Activated T-cell treated with anti-CD3 and anti-CD28 coated beads, Interleukin-2, amount 50 U/mL, for 24 hours (primary cell): ENCODE measurements at places on chromosomes 5 and 9.

GRCh38 chr9:85443190-85443598 lies 298.6 kb downstream of the AGTPBP1 start:
- H3K36me3 ChIP-seq = no peaks in the 10 kb centered on the region
- no peak overlapping the region for H3K27ac ChIP-seq

DNA sequence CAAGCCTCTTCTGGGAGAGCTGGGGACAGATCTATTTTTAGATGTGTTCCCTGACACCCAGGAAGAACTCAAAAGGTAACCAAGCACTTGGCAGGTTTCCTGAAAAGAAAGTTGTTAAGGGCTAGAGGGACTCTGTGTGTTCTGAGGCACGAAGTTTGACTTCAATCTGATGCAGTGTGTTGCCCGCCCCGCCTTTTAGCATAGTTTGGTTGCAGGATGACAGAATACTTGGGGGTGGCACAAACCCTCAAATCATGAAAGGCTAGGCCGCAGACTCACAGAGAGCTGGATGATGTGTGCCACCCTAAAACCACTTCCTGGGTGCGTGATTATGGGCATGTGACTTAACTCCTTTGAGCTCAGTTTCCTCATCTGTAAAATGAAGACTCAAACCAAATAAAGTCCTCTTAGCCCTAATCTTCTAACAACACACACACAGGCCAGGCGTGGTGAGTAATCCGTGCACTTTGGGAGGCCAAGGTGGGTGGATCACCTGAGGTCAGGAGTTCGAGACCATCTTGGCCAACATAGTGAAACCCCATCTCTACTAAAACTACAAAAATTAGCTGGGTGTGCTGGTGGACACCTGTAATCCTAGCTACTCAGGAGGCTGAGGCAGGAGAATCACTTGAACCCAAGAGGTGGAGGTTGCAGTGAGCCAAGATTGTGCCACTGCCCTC lies 12.8 kb upstream of the NDFIP1 start:
- peaks cover 81% of the 10 kb centered on the region for H3K4me1 ChIP-seq
- H3K27ac ChIP-seq = peak overlapping the region; percentile 98
- no peaks in the 10 kb centered on the region for H3K36me3 ChIP-seq
- peak; percentile 77 for DNase-seq
- no peaks in the 10 kb centered on the region for H3K27me3 ChIP-seq
- peak overlapping the region; percentile 57 for H3K4me3 ChIP-seq

DNA sequence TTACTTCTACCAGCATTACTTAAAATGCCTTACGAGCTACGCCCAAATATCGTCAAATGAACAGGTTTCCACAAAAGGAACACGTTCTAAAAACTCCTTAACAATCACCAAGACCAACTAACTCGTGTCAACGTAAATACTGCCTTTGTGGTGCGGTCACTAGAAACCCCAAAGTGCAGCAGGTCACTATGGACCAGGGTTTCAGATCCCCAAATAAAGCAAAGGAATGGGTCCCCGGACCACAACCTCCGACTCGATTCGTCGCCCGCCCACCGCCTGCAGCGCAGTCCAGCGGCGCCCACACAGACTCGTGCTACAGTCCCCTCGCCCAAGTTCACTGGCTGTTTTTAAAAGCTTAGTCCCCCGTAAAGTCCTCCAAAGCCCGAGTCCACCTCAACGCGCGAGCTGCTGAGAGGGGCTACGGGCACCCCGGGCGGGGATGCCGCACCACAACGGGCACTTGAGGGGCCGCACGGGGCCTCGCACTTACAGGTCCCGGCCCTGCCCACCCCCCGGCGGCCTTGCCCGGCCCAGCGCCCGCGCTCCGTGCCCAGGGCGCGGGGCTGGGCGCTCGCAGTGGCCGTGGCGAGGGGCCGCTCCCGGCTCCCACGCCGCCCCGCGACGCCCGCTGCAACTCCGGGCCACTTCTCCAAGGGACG lies 1.1 kb downstream of the NFIB start:
- peaks cover 74% of the 10 kb centered on the region for H3K27me3 ChIP-seq
- no peaks in the 10 kb centered on the region for H3K36me3 ChIP-seq
- peak; percentile 31 for DNase-seq
- H3K4me1 ChIP-seq = peaks cover 23% of the 10 kb centered on the region
- peak overlapping the region; percentile 70 for H3K4me3 ChIP-seq
- H3K27ac ChIP-seq = no peak overlapping the region

DNA sequence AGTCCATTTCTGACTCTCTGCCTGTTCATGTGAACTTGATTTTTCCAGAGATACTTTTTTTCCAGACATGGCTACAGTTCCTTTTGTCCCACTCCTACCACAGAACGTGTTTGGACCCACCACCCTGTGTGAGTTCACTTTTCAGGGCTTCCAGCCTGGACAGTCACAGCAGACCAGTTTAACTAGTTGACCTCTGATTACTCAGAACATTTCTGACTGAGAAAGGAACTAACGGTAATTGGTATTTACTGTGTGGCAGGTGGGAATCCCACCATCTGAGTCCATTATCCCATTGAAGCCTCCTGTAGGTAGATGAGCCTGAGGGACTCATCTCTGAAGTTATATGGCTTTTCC lies 210.1 kb downstream of the GOLPH3 start:
- H3K27ac ChIP-seq = no peak overlapping the region
- DNase-seq = no peak
- peaks cover 1% of the 10 kb centered on the region for H3K4me1 ChIP-seq
- no peak overlapping the region for H3K4me3 ChIP-seq
- H3K36me3 ChIP-seq = no peaks in the 10 kb centered on the region
- H3K27me3 ChIP-seq = peaks cover 3% of the 10 kb centered on the region

- H3K4me1 ChIP-seq = no peaks in the 10 kb centered on the region
- peaks cover 3% of the 10 kb centered on the region for H3K27me3 ChIP-seq
- H3K27ac ChIP-seq = no peak overlapping the region
- DNase-seq = no peak
- no peaks in the 10 kb centered on the region for H3K36me3 ChIP-seq
These were observed 89.7 kb downstream of the PSD2 start for GRCh38 chr5:139885172-139885856.

- H3K4me1 ChIP-seq = no peaks in the 10 kb centered on the region
- H3K4me3 ChIP-seq = no peak overlapping the region
- H3K36me3 ChIP-seq = no peaks in the 10 kb centered on the region
- no peak overlapping the region for H3K27ac ChIP-seq
These were observed 480 bp upstream of the TXNDC8 start for GRCh38 chr9:110338143-110338542.

DNA sequence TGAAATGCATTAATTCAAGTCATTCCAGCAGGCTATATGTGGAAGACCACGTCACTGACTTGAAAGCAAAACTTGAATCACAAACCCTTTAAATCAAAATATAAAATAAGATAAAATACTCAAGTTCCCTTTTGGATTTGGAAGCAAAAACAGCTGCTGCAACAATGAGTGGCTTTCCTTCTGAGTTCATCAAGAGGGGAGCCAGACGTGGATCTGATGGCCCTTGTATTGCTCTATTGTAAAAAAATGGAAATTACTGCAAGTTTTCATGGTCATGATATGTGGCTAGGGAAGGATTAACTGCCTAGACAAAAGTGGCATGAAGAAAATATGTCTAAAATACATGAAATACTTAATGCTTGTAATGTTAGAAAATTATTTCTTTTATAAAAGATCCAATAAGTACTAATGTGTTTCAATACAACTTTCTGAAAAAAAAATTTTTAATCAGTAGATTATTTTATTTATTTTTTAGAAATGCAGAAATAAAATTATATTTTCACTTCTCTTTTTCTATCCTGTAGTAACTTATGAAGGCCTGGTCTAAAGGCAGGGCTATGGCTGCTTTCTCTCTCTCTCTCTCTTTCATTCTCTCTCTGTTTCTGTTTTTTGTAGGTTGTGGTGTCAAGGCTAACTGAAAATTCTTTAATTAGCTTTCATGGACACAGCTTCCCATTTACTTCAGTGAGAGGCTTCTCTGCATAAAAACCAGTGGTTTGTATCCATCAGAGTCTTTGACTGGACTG lies 24.0 kb downstream of the LIX1 start:
- H3K27ac ChIP-seq = no peak overlapping the region
- no peak for DNase-seq
- H3K4me3 ChIP-seq = no peak overlapping the region

DNA sequence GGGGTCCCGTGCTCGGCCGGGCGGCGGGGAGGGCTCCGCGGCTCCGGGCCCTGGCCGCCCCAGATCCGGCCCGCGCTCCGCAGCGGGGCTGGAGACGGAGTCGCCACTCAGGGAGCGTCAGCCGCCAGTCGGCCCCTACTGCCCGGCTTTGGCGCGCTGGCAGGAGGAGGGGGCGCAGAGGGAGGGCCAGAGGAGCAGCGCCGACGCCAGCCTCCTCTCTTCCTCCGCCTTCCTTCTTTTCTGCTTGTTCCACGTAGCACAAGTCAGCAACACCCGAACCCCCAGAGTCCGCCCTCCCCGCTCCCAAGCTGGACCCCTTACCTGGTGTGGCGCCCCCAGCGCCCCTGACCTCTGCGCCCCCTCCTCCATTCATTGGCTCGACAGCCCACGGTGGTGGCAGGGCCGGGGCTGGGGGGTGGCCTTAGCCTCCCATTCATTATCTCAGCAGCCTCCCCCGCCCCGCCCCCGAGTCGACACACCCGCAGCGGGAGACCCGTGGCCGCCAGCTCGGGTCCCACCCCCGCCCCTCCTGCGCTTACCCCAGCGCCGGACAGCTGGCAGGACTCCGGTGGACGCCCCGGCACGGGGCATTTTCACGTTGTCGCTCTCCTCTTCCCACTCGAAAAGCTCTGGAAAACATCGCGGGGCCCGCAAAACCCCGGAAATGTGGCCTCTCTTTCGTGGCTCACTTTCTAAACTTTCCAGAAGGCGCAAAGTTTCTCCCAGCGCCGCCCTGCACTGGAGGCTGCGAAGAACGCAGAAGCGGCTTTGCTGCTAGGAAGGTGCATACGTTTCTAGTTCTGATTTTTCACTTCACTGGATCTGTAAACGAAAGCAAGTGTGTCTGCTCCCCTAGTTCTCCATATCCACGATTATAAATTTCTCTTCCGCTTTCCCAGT lies at the start of gene LPAR1:
Gene LPAR1 (minus strand): TSS at position 140 of the 900 bp plus-strand sequence. CDS start 66,353 bp downstream, outside the sequence.
- H3K27ac ChIP-seq = no peak within 1 kb of the TSS
- DNase-seq = no peak
- peaks cover 8% of the 10 kb centered on the region for H3K4me1 ChIP-seq
- H3K36me3 ChIP-seq = no peaks in the 10 kb centered on the region

DNA sequence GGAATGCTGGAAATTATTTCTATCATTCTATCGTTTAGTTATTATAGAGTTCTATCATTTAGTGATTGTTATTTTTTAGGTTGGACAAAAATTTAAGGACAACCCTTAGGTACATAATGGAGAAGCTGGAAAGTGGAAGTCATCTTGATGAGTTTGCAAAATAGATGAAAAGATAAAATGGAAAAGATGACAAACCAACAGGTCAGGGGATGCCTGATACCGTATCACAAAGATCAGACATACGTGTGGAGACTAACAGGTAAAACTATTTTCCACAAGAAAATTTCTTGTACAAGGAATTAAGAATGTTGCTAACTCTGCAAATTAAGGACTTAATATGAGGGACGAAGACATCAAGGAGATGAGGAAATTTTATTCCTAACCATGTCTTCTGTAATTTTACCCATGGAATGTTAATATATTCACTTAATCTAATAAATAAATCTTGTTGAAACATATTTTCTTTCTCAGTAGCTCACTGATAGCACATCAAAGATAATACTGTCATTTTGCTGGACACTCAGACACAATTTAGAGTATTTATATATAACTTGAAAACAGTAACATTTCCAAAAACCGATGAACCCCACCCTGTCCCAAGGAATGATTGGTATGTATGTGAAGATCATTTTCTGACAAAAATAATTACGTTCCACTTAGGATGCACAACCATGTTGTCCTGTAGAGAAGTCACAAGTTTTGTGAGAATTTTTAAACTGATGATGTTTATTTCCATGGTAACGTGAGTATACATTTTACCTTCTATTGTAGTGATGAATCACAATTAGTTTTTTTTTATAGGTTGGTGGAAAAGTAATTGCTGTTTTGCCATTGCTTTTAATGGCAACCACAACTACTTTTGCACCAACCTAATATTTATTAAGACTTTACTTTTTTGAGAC lies 2.6 kb downstream of the LURAP1L start:
- no peak for DNase-seq
- peaks cover 4% of the 10 kb centered on the region for H3K4me1 ChIP-seq
- H3K36me3 ChIP-seq = no peaks in the 10 kb centered on the region
- H3K27me3 ChIP-seq = peaks cover 27% of the 10 kb centered on the region

DNA sequence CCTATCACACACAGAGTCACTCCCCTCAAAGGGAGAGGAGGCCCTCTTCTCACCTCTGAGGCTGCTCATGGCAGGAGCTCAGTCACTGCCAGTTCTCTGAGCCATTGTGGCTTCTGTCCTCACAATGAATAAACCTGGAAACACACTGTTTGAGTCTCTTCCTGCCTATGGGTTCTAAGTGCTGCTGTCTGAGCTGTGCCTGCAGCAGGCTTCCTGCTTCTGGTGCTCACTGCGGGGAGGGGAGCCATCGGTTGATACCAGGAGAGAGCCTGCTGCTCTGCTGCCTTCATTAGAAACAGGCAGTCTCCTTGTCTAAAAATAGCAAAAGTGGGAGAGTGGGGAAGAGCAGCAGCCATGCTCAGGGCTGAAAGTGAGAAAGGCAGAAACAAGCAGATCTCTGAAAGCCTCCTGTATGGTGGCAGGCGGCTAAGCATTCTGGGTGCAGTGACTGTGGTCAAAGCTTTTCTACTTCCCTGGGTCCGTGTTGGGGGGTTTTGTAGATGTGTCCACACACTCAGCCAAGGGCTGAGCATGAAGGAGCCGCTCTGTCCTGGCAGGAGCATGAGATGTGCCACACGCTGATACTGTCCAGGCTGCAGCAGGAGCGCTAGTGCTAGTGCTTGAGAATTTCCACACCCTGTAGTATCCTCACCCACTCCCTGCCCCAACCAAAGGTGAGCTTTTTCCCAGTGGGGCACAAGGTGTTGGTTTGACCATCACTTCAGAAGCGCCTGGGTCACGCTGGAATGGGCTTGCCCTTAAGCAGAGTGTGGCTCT lies 34.2 kb downstream of the PRKACG start:
- peak overlapping the region; percentile 10 for H3K4me3 ChIP-seq
- H3K36me3 ChIP-seq = no peaks in the 10 kb centered on the region
- peaks cover 63% of the 10 kb centered on the region for H3K4me1 ChIP-seq
- peak overlapping the region; percentile 84 for H3K27ac ChIP-seq
- DNase-seq = peak; percentile 48
- no peaks in the 10 kb centered on the region for H3K27me3 ChIP-seq
